T-helper 2 cell (primary cell): ENCODE measurements at places on chromosomes 2 and 18.

GRCh38 chr18:48394176-48394575, 15.0 kb downstream of the ZBTB7C start:
- DNase-seq: no peak

DNA sequence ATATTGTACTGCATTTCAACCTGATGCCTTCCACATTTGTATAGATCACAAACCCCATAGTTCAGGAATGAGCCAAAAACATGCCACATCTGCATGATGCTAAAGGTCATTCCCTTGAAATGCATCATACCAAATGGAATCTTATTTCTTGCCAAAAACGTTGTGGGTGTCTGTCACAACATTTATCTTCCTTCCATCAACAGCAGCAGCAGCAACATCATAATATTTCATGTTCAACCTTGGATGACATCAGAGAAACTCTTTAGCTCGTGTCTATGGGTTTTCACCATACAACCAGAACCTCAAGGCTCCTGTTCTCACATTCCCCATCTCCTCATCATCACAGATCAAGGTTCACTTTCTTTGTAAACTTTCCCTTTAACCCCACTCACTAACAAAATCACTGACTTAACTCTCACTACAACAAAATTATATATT, 221.3 kb upstream of the CTAGE1 start:
- DNase-seq: no peak

- no peak for DNase-seq
Measured at GRCh38 chr2:20365249-20365817, 14.7 kb upstream of the PUM2 start.

GRCh38 chr2:149611100-149611820, 23.7 kb upstream of the MMADHC start:
- no peak for DNase-seq

GRCh38 chr18:32701313-32701712, 71.5 kb downstream of the KLHL14 start:
- DNase-seq: no peak

- DNase-seq: no peak
Measured at GRCh38 chr18:38470421-38470820, 904.8 kb upstream of the CELF4 start.

- no peak for DNase-seq
Measured at GRCh38 chr2:64101141-64101591, 43.1 kb downstream of the PELI1 start.

- no peak for DNase-seq
Measured at GRCh38 chr2:5368263-5368662, 323.9 kb upstream of the SOX11 start.

- no peak for DNase-seq
Measured at GRCh38 chr2:236814593-236814992, 245.0 kb downstream of the ACKR3 start.

- peak; percentile 7 for DNase-seq
Measured at GRCh38 chr2:31429759-31430438, 15.4 kb upstream of the XDH start.

DNA sequence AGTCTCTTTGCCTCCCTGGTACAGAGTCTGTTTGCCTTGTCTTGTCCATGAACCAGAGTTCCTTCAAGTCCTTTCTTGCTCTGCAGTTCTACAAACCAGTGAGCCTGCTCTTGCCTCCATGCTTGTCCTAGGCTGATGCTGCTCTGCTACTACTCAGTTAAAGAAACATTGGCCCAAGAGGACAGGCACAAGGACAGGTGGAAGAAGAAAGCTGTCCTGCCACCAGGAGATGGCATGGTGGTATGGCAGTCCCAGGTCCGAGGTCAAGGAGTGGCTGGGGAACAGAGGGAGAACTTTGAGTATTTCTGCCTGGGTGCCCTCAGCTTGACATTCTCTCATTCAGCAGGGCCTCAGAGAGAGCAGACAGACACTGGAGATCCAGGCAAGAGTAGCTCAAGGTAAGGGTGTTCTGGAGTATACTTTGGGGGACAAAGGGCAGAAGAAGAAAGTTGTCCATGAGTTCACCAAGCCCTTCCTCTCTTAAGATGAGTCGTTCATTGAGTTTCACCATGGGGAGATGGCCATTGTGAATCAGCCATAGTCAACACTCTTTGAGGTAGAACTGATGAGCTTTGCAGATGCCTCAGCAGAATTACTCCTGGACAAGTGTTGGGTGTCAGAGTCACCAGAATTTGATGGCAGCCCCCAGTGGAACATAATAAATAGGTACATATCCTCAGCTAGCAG, 20.4 kb downstream of the TTC32 start:
- no peak for DNase-seq

- DNase-seq: no peak
Measured at GRCh38 chr18:23137788-23138216, 2.5 kb downstream of the CABLES1 start.

- no peak for DNase-seq
Measured at GRCh38 chr18:62583376-62583775, 60.6 kb downstream of the ZCCHC2 start.

GRCh38 chr2:76953733-76954347, 568.3 kb downstream of the LRRTM4 start:
- no peak for DNase-seq

DNA sequence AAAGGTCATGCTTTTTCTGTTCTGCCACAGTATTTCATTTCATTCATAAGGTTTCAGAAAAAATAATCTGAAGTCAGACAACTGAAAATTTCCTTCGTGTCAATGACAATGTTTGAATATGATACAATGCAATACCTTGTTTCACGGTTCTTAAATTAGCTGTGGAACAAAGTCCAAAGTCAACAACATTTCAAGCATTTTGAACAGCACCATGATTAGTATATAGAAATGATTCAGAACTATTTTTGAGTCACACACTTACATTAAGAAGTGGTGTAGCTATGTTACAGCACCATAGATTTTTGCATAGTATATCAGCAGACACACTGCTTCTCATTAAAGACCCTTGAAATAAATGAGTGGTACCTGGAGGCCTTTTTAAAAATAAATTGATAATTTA, 178.3 kb upstream of the DSEL start:
- DNase-seq: no peak

DNA sequence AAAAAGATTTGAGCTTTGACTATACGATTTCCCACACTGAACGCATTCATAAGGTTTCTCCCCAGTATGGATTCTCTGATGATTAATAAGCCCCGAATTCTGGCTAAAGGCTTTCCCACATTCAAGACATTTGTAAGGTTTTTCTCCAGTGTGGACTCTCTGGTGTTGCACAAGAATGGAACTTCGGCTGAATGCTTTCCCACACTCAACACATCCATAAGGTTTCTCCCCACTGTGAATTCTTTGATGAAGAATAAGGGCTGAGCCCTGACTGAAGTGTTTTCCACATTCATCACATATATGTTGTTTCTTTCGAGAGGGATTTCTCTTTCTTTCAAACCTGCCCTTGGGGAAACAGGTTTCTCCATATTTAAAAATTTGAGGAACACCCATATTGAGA, 6.9 kb downstream of the ZNF24 start:
- no peak for DNase-seq

- DNase-seq: no peak
Measured at GRCh38 chr18:37391156-37391555, 174.4 kb downstream of the CELF4 start.

DNA sequence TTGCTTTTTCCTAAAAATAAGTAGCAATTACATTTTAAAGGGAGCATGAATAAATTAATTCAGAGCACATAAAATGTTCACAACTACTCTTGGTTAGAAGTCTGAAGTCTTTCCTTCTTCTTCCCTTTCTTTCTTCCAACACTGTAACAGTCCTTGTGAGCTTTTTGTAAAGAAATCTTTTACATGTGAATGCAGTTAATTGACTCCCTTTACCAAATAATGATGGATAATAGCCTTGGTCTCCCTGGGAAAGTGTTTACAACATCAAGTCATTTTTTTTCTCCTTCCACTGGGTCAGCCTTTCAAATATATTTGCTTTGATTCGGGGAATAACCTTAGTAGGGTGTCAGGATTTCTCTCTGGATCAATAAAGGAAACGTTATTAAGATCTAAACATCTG, 39.1 kb downstream of the CALCRL start:
- DNase-seq: no peak

DNA sequence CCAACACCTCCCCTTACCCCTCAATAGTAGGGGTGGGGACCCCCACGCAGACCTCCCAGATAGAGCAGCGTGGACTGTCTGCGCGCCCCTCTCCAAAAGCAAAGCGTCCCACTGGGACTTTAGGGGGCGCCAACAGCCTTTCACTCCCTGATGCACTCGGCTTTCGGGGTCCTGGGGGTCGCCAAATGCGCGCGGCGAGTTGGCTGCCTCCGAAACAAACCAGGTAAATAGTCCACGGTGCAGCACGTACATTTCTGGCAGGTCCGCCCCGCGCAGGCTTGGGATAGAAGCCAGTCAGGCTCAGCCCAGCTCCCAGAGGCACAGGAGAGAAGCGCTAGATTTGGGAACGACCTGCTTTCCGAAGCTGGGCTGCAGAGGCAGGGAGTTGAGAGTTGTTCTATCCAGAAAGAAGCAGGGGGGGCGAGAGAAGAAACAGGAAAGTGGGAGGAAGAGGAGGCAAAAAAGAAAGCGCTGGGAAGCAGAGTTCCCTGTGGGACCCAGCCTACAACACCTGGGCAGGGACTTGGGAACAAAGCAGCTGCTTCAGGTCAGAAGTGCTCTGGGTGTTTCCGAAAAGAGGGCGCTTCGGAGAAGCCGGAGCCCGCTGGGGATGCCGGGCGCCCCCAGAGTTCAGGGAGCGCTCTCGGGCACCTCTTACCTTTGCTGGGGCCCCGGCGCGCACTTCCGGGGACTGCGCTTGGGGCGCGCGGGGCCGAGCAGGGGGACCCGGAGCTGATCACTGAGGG, 544 bp downstream of the EVA1A start:
- DNase-seq: no peak

- DNase-seq: no peak
Measured at GRCh38 chr2:135174049-135174809, 122.1 kb downstream of the RAB3GAP1 start.

DNA sequence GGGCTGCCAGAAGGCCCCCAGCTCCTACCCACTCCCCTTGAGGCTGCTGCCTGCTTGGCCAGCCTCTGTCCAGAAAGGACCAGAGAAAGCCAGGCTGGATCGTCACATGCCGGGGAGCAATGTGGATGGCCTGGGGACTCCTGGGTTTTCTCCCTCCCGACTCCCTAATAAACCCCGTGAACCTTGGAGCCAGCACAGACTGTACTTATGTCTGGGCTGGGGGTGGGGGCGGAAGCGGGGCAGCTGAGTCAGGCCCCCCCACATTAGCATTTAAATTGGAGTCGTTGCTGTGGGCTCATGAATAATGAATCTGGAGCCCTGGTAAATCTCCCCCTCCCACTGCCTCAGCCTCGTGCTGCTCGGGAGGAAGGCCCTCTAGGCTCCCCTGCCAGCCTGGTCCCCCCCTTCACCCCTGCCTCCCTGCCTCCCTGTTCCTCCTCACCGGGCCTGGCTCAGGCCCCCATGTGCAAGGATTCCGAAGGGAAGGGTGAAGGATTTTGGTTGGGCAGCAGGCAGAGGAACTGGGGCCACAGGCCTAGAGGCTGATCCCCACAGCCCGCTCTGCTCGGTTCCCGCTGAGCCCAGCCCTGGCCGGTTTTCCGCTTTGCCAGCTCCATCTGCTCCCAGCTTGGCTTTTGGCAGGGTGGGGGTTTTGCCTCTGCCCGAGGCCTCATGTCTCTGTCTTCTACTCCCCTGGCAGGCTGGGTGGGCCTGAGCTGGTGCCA, 7.3 kb upstream of the ASIC4 start:
- no peak for DNase-seq

GRCh38 chr2:191508738-191509137, 169.2 kb upstream of the NABP1 start:
- DNase-seq: no peak

GRCh38 chr2:57536535-57537231, 509.9 kb upstream of the VRK2 start:
- no peak for DNase-seq

GRCh38 chr2:159199761-159200465, 86.6 kb downstream of the WDSUB1 start:
- no peak for DNase-seq

DNA sequence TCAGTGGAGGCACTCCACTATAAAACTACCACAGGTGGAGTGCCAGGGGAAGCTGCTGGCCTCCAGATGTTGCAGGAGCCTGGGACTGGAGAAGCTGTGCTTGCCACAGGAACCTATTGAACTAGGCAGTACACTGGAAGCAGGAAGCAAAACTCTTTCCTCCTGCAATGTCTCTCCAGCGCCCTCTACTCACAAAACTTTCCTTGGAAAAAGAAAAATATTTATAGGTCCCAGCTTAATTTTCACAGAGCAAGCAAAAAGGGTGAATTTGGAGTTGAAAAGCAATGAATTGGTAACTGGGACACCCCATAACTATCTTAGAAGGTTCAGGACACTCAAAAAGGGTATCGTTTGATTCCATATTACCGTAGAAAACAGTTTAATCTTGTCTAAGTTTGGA, 33.2 kb upstream of the REEP1 start:
- DNase-seq: no peak

DNA sequence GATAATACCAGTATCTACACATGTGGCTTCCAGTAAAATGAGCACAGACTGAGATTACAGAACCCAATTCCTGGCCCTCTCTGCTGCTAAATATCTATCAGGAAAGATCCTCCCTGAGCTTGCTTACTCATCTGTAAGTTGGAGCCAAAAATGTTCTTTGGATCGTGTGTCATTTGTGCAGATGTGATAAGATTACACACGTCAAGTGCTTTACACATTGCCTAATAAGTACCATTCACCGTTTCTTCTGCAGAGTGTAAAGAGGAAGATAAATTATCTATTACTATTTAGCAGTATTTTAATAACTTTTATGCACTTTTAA, 23.2 kb upstream of the SLC20A1 start:
- no peak for DNase-seq

- DNase-seq: no peak
Measured at GRCh38 chr2:40043641-40044040, 264.6 kb upstream of the THUMPD2 start.

GRCh38 chr2:152298754-152299153, 36.2 kb upstream of the FMNL2 start:
- DNase-seq: no peak

GRCh38 chr2:152499331-152499816, 164.4 kb downstream of the FMNL2 start:
- no peak for DNase-seq

DNA sequence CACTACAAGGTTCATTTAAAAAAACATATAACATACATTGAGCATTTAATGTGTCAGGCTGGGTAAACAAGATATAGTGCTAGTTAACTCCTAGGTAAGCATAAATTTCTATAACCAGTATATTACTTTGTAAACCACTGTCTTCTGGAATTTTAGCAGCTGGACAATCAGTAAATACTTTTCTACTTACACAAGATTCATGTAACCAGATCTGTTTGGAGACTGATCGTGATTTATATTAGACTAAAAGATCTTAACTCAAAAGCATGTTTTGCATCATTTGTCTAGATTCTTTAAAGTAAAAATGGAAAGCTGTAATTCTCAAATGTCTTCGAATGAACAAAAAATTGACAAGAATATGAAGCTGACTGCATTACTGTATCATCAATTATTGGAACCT, 941 bp upstream of the SGO2 start:
- no peak for DNase-seq

DNA sequence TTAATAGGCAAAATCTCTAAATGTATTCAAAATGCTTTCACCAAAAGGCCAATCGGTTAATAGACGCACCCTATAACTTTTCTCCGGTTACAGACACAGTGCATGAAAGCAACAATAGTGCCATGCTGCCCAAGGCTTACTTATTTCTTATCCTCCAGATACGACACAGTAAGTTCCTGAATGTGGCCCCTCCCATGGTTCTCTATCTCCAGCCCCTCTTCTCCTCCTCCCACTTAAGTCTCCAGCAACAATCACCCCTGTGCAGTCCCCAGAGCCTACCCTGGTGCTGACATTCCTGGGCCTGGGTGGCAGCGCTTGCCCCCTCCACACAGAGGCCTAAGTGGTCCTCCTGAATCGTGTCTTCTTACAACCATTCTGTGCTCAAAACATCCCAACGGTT, 3.6 kb downstream of the KIDINS220 start:
- DNase-seq: no peak
